ENCODE measurements at places on chromosomes 6 and 20.
A peak's percentile ranks its signal among the peaks of the same experiment; 100 is the strongest.

DNA sequence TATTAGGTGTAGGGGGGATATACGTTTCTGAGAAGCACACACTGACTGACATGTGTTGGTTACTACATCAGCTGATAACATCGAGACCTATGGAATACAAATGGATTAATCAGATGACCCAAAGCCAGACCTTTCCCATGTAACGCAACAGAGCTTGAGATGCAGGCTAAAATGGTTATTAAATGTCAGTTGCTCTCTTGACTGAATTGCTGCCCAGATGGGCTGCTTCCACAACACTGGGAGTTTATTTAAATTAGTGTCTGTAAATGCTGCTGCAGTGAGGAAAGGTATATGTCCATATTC, 298.8 kb downstream of the PHACTR1 start:
- DNase-seq = no peak

GRCh38 chr6:31041372-31041974, 31.2 kb downstream of the MUC22 start:
- no peak for DNase-seq

- DNase-seq = peak; percentile 98
Observed at GRCh38 chr6:83065511-83066192, at the start of gene UBE3D. UBE3D (minus strand) TSS chr6:83065841; CDS start chr6:83065718, 123 bp downstream.

GRCh38 chr6:16948396-16948795, 153.5 kb upstream of the STMND1 start:
- DNase-seq = no peak

GRCh38 chr6:63295553-63296194, 24.1 kb downstream of the LGSN start:
- no peak for DNase-seq

DNA sequence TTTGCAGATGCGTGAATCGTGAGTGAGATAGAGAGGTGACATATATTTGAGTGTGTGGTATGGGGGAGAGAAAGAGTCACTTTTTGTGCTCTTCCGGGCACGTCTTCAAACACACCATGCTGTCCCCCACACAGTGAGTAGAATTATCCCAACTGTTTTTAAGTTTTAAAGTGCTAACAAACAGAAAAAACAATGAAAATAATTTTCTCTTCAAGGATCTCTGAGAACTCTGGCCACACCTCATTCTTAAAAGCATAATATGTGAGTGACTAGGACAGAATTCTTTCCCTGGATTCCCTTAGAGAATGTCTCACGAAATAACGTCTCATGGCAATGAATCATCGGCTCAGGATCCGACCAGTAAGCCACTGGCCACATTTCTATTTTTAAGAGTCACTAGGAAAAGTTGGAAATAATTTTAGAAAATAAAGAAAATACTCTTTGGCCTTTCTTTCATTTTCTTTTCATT, 235.7 kb upstream of the ZNF217 start:
- DNase-seq = no peak

DNA sequence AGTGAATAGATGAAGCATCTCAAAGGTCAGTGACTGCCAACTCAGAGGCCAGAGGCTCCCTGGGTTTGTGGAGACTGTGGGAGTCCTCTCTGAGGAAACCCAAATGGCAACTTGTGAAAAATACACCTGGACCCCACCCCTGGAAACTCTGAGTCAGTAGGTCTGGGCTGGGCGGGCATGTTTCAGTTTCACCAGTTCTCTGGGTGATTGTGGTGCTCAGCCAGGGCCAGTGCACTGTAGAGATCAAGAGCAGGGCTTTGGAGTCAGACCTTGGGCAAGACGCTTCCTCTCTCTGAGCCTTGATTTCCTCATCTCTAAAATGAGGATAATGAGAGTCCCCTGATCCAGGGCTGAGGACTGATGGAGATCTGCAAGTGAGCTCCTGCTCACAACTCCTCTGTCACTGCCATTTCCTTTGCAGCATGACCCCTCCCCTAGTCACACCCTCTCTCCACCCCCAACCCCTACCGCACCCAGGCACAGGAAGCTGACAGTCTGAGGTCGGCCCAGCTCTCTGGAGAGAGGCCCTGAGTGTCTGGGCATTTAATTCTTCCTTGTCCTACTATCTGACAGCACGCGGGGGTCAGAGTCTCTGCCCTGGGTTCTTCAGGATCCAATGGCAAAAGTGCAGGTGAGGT, 5.1 kb downstream of the DEF6 start:
- DNase-seq = no peak

DNA sequence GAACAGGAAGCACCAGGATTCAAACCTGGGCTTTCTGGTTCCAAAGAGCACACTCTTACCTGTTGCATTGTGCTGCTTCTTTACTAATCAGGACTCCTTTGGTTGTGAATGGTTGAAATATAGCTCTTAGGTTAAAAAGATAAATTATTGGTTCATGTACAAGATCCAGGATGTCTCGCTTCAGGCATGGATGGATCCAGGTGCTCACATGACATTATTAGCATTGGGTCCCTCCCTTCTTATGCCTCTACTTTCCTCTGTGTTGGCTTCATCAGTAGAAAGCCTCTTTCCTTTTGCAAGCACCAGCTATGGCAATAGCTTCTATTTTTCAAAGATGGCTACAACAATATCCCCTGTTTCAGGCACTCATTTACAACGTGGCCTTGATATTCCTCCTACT, 217.7 kb upstream of the SULF2 start:
- DNase-seq = no peak

All from stimulated activated CD8-positive, alpha-beta memory T cell treated with anti-CD3 and anti-CD28 coated beads, Interleukin-15, amount 100 ng/mL, for 24 hours (primary cell).